ENCODE measurements at places on chromosomes 13 and 19.

DNA sequence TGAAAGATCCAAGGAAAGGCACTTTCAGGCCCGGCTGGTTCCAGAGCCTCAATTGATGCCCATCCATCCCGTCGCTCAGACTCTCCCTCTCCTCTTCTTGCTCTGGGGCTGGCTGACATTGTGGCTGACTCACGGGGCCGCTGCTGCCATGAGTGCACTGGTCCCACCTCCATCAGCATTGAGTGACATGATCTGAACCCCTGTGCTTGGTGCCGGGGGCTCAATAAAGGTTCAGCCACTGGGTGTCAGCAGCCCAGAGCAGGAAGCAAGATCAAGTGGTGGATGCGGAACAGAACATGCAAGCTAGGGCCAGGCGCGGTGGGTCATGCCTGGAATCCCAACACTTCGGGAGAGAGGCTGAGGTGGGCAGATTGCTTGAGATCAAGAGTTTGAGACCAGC, 39.5 kb downstream of the COMP start:
- DNase-seq = no peak

GRCh38 chr13:110138700-110139036, 168.3 kb downstream of the COL4A1 start:
- no peak for DNase-seq

GRCh38 chr13:45105895-45106294, 14.4 kb upstream of the GTF2F2 start:
- DNase-seq = no peak

DNA sequence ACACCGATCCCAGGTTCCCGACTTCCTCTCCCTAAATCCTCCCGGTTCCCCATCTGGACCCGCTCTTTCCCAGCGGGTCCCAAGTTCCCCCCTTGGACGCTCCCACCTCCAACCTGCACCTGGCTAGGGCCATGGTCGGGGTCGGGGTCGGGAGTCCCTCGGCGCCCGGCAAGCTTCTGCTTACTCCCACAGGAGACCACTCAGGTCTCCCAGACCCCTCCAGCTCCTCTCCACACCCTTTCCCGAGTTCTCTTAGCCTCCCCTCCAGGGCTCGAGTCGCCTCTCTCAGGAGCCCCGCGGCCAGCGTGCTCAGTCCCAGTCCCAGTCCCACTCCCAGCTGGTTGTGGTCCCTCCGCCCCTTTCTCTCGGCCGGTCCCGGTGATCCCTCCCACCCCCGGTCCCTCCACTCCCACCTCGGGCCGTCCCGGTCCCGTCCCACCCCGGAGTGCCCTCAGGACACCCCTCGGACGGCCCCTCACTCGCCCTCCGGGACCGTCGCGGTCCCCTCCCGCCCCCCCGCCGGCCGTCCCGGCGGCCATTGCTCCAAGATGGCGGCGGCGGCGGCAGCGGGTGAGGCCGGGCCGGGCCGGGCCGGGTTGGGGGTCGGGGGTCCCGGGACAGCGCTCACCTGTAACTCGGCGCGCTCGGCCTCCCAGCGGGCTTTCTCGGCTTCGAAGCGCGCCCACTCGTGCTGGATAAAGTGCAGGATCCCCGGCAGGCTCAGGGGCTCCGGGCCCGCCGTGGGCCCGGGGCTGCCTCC, at the start of gene FKRP:
Gene FKRP (plus strand): TSS at position 537 of the 760 bp plus-strand sequence. CDS start 9,394 bp downstream, outside the sequence.
- no peak for DNase-seq

- DNase-seq = no peak
These were observed 79.9 kb upstream of the MYCBP2 start for GRCh38 chr13:77406644-77407440.

DNA sequence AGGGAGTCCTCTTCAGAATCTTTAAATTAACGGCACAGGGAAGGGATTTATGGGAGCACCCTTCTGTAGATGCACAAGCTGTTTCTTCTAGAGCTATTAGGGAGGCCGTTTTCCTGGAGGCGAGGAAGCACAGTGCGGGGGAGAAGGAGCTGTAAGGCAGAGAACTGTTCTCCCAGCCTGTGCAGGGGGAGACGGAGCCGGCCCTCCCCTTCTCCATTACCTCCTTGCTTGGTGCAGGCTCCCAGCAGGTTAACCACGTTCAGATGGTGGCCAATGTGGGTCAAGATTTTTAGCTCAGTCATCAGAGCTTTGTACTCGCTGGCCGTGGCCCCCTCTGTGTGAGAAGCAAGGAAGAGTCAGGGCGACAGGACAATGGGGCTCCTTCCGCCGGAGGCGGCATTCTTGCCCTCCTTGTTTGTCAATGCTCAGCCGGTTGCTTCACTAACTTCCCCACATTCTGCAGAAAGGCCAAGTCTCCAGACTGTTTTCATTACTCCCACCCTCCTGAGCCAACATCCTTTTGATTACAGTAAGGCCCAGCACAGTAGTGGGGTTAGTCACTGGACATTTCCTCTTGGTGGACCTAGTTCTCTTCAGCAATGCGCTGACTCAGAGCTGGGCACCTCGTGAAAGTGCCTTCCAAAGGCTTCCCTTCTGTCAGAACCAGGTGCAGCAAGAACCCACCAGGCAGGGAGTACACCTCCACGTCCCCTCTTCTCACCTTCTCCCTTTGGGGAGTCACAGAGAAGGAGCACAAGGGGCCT, 165.4 kb downstream of the FLT1 start:
- DNase-seq = no peak

DNA sequence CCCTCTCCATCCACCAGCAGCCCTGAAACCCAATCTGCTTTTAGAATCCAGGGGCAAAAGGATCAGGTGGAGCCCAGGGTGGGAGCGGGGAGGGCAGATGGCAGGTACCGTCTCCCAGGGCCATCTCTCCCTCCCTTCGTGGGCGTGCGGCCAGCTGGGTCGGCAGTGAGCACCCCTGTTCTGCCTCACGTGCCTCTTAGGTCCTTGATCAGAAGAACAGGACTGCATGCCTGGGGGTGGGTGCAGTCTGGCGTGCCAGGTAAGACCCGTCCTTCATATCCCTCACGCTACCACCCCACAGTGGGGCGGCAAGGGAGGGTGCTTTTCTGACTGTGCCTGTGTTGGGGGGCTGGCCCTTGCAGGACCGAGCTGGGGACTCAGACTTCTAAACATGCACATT, 2.0 kb downstream of the SLC8A2 start:
- peak; percentile 14 for DNase-seq

- no peak for DNase-seq
These were observed 16.7 kb downstream of the GATAD2A start for GRCh38 chr19:19422156-19422555.

GRCh38 chr19:35144600-35145436, 1.8 kb downstream of the FXYD7 start:
- no peak for DNase-seq

GRCh38 chr19:50204081-50204428, 633 bp downstream of the MYH14 start:
- DNase-seq = no peak

DNA sequence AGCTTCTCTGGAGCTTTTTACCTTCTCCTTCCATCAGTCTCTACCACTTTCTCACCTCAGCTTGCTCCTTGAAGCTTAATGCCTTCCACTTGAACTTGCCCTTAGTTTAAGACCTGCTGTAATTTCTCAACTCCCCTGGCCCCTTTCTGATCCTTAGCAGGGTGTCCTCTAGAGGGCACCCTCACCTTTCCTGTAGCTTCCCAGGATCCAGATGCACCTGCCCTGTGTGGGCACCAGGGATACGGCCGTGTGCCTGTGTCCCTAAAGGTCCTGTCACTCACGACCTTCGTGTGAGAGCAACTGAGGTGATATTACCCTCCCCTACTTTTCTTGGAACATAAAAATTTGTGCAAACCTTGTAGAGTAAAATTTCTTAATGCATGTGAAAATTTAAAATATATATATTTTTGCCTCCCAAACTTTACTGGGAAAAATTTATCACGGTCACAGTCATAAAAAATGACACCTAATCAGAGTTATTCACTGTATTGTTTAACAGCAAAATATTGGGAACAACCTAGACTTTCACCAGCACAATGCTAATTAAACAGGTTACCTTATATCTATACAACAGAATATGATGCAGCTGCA, 46.4 kb downstream of the PSG3 start:
- DNase-seq = peak; percentile 2

DNA sequence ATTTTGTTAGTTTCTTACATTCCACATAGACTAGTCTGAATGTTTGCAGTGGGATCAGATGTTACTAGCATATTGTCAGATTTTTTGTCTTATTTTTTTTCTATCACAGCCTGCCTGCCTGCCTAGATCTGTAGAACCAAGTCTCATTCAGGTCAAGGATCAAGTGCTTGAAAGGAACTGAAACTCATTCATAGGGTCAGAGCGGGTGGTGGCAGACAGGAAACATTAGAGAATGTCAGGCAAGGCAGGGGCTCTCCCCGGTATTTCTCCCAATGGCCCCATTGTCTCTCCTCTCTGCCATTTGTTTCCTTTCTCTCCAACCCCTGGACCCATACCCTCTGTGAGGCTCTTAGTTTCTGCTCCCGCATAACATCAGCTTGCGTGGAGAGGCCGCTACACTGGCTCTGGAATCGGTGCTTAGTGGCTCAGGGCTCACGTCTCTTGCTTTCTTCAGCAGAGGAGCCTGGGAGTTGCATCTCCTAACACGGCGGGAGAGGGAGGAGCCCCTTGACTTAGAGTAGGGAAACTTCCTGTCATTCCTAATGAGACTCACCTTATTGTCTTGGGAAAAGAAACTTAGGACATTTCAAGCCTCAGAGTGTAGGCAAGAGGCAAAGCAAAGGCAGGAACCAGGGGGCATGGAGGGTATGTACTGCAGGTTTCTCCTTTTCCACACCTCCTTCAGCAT, 35.6 kb upstream of the SPATA13 start:
- DNase-seq = no peak

- DNase-seq = no peak
These were observed 30.7 kb upstream of the NFIC start for GRCh38 chr19:3335431-3336350.
